ENCODE measurements at places on chromosomes 3 and 15. TPM values are rescaled to one million over a fixed set of nuclear protein-coding genes. Genes with fewer than 3 reads are reported as not detected.

Gene C3orf22
- not detected for polyA plus RNA-seq

DNA sequence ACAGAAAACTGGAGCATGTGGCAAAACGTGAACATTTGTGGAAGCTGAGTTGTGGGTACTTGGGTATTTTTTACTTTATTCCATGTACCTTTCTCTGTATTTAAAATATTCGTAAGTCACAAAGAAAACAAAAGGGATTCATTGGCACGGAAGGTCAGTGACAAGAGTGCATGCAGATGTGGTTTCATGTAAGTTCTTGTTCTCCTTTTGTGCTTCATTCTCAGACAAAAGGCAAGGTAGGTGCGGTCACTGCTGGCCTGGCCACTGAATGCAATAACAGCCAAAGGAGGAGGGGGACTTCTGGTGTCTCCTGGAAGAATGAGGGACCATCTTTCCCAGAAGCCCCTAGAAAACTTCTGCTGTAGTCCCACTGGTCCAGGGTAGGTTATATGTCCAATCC lies 200.0 kb upstream of the TOPAZ1 start:
- no peak for DNase-seq

GRCh38 chr3:58623961-58624360 lies 42.6 kb downstream of the FAM3D start:
- no peak for DNase-seq

Gene SPESP1
- polyA plus RNA-seq: not detected

DNA sequence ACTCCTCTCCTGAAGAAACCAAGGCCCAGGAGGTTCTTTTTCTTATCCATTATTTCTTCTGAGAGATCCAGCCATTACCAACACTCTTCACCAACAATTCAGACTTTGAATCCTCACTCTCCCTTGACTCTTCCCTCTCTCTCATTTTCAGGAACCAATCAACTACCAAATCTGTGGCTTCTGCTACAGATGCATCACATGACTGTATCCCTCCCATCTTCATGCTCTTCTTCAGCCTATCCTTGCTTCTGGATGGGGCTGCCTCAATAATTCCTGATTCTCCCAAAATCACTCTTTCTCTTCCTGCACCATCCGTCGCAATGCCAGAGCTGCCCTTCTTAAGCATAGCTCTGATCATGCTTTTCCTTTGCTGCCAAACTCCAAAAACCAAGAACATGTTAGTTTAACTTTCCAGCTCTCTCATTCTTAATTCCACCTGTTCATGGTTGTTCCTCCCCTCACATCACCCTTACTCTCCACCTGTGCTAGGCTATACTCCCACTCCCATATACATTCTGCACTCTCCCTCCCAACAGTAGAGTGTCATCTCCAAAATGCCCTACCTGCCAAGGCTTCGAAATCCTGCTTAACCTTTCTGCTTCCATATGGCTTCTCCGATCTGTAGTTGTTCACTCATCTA lies 13.5 kb downstream of the PLD1 start:
- no peak for DNase-seq

DNA sequence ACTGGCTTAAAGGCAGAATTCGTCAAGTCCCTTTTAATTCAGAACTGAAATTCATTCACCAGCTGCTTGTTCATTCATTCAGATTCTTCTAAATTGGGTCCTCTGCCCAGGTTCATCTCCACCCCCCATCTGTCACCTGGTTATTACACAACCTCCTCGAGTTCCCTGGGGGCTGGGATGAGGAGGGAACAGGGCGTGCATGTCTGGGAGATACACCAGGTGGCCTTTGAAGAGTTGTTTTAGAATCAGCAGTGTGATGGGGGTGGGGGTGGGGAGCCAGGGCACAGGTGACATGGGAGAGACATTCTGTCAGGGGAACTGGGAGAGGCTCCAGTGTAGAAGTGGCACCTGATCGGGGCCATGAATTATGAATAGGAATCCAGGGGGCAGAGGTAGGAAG lies 8.2 kb downstream of the SNX33 start:
- DNase-seq: no peak

DNA sequence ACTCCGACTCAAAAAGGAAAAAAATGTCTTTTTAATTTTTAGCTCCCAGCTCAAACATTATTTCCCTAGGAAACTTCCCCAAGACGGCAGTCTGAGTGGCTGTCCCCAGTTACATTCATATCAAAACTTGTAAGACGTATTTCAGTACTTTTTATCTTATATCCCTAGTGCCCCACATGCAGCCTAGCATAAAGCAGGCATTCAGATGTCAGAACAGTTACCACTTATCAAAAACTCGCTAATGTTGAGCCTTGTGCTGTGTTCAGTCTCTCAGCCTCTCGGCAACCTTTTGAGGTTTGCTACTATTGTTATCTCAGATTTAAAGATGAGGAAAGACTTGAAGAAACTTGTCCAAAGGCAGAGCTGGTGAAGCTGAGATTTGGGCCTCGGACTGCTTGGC lies 6.6 kb upstream of the SELENOS start:
- no peak for DNase-seq

GRCh38 chr3:164024786-164025185 lies 1053.5 kb downstream of the SI start:
- DNase-seq: no peak

DNA sequence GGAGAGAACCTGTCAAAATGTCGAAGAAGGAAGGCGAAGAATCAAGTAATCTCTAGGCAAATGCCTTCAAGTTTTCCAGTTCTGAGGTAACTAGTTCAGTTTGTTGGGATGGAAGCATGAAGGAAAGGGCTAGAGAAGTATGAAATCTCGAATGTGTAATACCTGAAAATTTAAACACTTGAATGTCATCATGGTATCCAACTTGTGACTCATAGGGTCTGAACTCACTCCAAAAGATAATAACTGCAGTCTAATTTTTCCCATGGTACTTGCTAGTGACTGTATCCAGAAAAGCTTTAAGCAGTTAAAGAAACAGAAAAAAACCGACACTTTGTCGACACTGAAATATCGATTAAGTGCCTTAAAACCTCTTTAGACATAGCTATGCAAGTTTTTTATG lies 102.9 kb upstream of the CHRM5 start:
- no peak for DNase-seq

- DNase-seq: no peak
These were observed 534 bp downstream of the FRMD5 start for GRCh38 chr15:44194323-44195150.

- no peak for DNase-seq
These were observed 30.7 kb downstream of the TRPM1 start for GRCh38 chr15:31070867-31071266.

- DNase-seq: no peak
These were observed 44.9 kb downstream of the EPHB1 start for GRCh38 chr3:134839990-134840389.

DNA sequence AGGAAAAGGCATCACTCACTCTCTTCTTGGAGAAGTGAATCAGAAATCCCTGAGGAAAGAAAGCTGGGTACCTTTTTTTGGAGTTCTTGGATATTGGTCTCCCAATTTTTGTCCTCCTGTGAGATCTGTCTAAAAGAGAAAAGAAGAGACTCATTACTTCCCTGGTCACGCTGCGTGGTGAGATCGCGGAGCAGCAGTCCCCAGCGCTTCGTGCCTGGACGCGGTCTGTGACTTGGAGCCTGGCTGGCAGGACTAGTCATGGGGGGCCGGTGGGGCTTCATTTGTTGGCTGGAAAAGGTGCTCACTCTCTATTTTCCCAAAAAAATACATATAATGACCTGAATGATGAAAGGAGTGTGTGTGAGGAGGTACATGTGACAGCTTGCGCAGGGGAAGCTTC lies 144.0 kb downstream of the OCA2 start:
- no peak for DNase-seq

DNA sequence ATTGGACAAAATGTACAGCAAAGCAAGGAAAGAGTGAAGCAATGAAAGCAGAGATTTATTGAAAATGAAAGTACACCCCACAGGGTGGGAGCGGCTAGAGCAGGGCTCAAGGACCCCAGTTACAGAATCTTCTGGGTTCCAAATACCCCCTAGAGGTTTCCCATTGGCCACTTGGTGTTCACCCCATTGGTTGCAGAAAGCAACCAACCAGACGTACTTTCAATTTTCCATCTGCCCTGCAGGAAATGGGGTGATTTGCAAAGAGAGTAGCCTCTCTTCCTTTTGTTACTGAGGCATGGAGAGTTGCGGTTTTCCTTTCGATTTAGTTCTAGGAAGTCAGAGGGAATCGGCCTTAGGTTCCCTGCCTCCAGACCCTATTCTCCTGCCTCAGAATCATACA lies 2.4 kb downstream of the PML start:
- no peak for DNase-seq

- DNase-seq: no peak
These were observed 4.7 kb downstream of the LRRC15 start for GRCh38 chr3:194364652-194365434.

DNA sequence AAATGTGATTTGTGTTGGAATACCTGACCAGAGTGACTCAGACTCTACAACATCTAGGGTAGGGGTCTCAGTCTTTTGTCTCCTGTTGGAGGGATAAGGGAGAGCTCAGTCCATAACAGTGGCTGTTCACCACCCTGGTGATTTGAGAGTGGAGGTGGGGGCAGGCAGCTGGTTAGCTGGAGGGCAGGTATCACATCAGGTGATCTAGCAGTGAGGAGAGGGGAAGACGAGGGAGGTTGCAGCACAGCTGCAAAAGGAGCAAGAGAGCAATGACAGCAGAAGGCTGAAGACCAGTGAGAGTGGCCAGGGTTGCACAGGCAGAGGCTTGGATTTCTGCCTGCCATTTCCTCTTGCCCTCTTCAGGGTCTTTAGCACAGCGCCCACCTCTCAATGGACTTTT lies 38.4 kb downstream of the PLCL2 start:
- DNase-seq: no peak

DNA sequence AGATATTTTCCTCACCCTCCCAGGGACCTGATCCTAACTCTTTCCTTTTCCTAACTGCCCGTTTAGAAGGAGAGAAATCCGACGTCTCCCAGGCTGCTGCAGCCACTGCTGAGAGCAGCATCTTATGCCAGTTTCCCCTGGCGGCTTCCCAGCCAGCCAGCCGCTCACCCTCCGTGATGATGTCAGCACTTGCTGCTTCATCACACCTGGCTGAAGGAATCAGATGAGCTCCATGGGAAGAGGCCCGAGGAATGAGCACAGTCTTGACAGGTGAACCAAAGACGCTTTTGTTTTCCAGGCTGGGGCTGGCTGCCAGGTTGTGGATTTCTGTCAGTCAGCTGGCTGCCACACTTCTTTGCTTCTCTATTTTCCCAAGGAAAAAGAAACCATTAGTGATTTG lies 445.1 kb upstream of the RBMS3 start:
- no peak for DNase-seq

- no peak for DNase-seq
These were observed 70.2 kb upstream of the MITF start for GRCh38 chr3:69669070-69669469.

- DNase-seq: peak; percentile 27
These were observed 26.4 kb upstream of the TNFAIP8L3 start for GRCh38 chr15:51121118-51121517.

- DNase-seq: no peak
These were observed 63.1 kb downstream of the DCLK3 start for GRCh38 chr3:36701249-36701572.

GRCh38 chr15:57541805-57542504 lies 49.7 kb upstream of the MYZAP start:
- DNase-seq: peak; percentile 44

GRCh38 chr3:42505849-42506410 lies 3.5 kb downstream of the VIPR1 start:
- no peak for DNase-seq

DNA sequence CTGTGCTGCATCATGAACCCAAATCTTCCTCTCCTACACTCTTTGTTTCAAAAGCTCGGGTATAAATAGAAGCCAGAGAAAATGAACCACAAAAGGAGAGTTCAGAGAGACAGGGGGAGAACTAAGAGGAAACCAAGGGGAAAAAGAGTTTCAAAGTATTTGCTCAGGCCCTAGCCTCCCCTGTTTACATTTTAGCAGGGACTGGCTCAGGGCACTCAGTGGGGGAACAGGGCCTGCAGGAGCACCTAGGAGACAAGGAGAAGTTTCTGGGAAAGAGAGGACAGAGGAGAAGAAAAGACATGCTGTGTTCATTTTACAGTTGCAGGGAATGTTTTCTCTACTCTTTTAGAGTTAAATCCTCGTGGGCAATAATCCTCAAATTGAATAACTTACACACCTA lies 8.5 kb upstream of the IL17RD start:
- DNase-seq: no peak

- no peak for DNase-seq
These were observed 143.5 kb downstream of the NFKBIZ start for GRCh38 chr3:101992863-101993262.

Gene PLCH1
- 2.0 TPM for polyA plus RNA-seq

Gene FES
- 4.3 TPM for polyA plus RNA-seq

GRCh38 chr15:62756995-62757360 lies 285.6 kb upstream of the TPM1 start:
- no peak for DNase-seq

GRCh38 chr3:7547826-7548225 lies 686.9 kb downstream of the GRM7 start:
- DNase-seq: no peak

Gene KLHL40
- polyA plus RNA-seq: not detected

Gene COL6A5
- not detected for polyA plus RNA-seq

Gene GRK7
- not detected for polyA plus RNA-seq

DNA sequence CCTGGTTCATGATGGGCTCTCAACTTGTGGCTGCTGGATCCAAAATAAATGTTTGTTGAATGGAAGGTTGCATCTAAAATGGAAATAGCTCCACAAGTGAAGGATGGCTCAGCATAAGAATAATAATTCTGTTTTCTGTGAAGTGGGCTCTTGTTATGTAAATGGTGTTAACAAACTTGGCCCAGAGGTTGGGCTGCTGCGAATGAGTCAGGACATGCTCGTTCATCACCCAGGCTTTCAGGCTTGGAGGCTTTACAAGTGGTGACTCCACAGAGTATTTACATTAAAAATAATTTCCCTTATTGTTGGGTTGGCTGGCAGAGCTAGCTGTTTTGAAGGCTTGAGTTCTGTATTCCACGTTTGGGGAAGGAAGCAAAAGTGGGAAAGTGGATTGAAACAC lies 60.5 kb downstream of the ITGB5 start:
- no peak for DNase-seq

Gene FNDC3B
- polyA plus RNA-seq: 82.8 TPM

DNA sequence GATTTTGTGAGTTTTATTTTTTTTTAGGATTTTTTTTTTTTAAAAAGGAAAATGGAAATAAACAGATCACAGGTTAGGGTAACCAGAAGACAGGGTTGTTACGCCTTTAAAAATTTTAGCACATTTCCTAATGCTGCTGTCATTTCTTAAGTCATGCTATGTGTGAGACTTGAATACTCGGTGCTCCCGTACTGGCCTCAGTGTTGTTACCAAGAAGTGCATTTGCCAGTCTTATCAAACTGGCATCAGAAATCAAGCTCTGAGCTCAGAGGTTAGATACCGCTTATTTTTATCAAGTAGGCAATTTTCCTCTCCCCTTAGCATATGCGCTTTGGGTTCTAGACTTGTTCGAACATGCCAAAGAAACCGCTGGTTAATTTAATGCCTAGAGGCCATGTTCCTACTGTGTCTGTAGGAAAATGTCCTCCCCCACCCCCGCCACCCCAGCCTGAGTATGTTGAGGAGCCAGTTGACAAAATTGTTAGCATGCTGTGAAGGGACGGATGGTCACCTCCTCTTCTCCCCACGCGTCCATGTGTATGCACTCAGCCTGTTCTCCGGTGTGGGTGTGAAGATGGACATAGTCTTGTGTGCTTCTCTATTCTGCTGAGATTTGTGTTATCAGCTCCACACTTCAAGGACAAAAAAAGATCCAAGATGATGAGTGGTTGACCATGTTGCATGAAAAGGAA lies 88.9 kb downstream of the ITPR1 start:
- no peak for DNase-seq

GRCh38 chr15:36175186-36175740 lies 404.2 kb upstream of the CDIN1 start:
- no peak for DNase-seq
